COR-L47 (cell line): ENCODE measurements at places on chromosomes 7 and 10.

DNA sequence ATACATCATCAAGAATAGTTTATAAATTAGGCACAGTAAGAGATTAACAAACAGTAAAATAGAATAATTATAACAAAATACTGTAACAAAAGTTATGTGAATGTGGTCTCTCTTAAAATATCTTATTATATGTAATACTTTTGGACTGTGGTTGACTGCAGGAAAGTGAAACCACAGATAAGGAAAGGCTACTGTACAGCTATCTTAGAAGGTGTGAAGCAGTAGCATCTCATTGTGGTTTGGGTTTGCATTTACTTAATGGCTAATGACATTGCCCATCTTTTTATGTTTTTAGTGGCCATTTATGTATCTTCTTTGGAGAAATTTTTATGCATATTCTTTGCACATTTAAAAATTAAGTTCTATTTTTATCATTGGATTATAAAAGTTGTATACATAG is 296.4 kb upstream of the MAGI2 start:
- DNase-seq, result no peak

DNA sequence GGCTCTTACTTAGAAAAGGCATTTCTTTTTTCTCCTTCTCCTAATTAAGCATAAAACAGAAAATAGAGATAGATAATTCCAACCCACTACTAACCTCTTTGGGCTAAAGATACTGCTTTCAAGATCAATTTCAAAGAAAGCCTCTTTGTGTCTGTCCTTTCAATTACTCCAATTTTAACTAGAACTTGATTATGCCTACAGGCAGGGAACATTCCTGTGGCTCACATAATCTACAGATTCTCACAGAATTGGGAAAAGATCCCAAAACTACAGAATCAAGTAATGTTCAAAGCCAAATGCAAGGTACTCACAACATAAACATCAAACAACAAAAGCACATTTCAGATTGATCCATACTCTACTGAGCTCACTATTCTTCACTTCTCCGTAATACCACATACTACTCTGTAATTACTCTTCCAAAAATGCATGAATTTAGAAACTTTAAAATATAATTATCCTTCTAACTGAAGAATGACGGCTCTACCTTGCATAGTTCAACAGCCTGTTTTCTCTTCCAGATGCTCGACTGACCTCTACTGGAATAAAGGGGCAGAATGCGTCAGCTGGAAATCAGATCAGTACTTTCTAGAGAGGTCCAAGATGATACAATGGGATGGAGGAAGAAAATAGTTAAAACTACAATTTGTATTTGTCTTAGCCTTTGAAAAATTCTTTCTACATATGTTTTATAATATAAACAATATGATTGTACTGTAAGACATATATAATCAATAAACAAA is 3.9 kb downstream of the MTERF1 start:
- DNase-seq, result no peak

DNA sequence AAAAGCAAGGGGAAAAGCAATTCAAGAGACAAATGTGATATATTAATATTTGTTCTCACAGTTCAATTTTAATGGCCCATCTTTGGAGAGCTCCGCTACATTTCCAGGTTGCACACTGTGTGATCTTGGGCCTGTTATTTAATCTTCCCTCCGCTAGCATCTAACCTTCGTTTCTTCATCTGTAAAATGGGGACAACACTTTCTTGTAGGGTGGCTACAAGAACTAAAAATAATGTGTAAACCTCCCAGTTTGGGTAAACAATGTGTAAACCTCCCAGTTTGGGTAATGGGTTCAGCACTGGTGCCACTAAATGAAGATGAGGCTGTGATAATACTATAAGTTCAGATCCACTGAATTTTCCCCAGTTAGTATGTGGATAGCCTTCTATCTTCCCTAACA is 99.5 kb downstream of the CDK6 start:
- DNase-seq, result no peak

DNA sequence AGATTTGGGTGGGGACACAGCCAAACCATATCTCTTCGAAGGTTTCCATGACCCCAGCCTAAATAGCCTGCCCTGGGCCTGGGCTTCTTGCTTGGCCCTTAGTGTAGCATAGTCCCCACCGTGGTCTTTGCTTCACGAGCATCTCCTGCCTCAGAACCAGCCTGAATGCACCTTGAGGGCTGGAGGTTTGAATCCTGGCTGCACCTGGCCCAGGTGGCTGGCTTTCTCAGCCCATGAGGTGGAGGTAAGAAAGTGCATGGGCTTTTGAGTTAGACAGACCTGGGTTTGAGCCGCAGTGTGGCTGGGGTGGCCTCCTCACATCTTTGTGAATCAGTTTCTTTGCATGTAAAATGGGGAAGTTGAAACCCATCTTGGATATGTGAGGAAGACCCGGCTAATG is 24.2 kb upstream of the PCBD1 start:
- DNase-seq, result no peak

DNA sequence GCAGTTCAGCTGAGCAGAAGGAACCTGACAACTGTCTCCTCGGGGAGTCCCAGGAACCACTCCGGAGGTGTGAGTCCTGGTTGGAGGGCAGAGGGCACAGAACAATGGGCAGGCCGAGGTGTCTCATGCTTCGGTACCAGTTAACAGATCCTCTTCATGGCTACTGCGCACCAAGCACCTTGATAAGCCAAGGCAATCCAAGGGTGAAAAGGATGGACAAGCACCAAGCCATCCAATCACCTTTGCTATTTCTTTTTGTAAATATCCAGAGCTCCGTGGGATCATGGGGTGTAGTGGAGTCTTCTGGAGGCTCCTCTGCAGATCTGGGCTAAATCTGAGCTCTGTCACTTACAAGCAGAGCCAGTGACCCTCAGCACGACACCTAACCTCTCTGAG is 233.5 kb downstream of the WDR11 start:
- DNase-seq, result no peak

- no peak for DNase-seq
These were observed 276.5 kb upstream of the TEX47 start for GRCh38 chr7:89072081-89072480.

- no peak for DNase-seq
These were observed 160.5 kb downstream of the AOAH start for GRCh38 chr7:36563706-36564327.

DNA sequence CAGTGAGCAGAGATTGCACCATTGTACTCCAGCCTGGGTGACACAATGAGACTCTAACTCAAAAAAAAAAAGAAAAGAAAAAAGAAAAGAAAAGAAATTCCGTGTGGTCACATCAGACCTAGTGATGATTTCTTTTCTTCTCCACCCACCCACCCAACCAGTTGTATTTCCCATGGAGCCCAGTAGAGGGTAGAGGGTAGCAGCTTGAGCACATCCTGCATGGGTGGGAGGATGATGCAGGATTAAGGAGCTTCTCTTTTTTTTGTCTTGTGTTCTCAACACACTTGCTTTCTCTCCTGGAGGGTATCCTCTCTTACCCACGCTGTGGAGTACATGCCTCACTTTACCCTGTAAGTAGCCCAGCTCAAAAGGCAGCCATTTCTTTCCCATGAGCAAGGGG is 118.6 kb upstream of the CARD11 start:
- DNase-seq, result no peak
